Renal cortex interstitium (tissue), 15 donors: ENCODE measurements at places on chromosomes 11 and 22.
A peak's percentile ranks its signal among the peaks of the same experiment; 100 is the strongest.

GRCh38 chr11:94678236-94678635 is 89.9 kb upstream of the AMOTL1 start:
- DNase-seq, result no peak

GRCh38 chr11:77402218-77402556 is 71.7 kb downstream of the PAK1 start:
- no peak for DNase-seq

- no peak for DNase-seq
These were observed 10.9 kb downstream of the CHID1 start for GRCh38 chr11:899724-900123.

GRCh38 chr11:117582433-117582832 is 214.6 kb downstream of the DSCAML1 start:
- DNase-seq, result no peak

DNA sequence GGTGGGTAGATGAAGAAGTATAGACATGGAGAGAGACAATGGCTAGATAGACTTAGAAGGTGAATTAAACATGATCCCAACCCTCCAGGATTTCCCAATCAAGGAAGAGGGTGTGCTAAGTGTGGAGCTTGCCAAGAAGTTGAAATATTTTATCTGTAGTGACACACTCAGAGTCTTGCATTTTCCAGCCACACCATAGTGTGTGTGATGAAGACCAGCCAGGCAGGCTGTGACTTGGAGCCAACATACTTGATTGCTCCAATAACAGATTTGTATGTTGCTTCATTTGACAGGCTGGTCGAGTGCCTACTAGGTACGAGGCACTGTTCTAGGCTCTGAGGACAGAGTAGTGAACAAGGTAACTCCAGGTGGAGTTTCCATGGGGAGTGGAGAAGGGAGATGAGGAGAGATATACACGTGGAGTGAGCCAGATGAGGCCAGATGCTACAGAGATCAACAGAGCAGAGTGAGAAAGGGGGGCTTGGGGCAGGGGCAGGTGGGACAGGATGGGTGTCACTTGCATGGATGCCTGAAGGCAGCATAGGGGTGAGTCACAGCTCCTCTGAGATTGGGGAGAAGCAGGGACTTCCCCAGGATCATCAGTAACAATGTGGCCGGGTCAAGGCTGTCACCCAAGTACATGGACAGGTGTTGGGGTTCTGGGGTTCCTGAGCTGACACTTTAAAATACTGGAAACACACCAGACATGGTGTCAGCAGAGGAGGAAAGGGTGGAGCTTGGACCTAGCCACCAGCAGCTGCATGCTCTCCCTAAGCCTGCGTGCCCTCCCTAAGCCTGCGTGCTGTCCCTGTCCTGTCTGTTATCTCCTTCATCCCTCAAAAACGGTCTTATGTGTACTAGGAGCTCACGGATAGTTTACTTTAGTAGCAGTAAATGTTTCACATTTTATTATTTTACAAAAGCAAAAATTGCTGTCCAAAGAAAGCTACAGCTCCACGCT is 23.6 kb downstream of the PDGFB start:
- DNase-seq, result no peak

- DNase-seq, result no peak
These were observed 12.5 kb downstream of the MARK2 start for GRCh38 chr11:63851364-63851763.

- no peak for DNase-seq
These were observed 2.1 kb upstream of the AHNAK start for GRCh38 chr11:62548545-62549335.

- DNase-seq, result no peak
These were observed 223.0 kb downstream of the TBC1D22A start for GRCh38 chr22:46985507-46985882.

DNA sequence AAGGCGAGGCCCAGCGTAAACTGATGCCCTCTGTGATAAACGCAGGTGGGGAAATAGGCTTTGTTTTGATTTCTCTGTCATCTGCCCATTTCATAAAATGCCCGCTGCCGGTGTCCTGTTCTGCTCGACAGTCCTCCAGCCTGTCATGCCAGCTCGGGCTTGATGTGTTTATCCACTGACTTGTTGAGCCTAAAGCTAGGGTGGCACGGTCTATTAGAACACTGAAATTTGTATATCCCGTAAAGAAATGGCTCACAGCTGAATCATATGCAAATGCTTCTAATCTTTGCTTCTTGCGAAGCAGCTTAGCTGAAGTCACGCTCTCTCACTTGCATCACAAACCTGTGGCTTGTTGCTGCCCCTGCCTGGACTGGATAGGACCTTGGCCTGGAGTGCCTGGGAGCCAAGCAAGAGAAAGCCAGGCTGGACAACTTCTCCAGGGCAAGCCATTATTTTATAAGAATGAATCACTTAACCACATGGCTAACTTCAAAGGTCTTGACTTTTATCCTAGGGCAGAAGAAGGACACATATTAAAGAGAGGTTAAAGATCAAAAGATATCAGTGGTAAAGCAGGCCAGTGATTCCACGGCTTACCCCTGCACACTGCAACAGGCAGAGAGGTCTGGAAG is 33.1 kb downstream of the EHF start:
- no peak for DNase-seq

GRCh38 chr22:40965936-40966725 is 15.0 kb downstream of the RBX1 start:
- DNase-seq, result no peak

DNA sequence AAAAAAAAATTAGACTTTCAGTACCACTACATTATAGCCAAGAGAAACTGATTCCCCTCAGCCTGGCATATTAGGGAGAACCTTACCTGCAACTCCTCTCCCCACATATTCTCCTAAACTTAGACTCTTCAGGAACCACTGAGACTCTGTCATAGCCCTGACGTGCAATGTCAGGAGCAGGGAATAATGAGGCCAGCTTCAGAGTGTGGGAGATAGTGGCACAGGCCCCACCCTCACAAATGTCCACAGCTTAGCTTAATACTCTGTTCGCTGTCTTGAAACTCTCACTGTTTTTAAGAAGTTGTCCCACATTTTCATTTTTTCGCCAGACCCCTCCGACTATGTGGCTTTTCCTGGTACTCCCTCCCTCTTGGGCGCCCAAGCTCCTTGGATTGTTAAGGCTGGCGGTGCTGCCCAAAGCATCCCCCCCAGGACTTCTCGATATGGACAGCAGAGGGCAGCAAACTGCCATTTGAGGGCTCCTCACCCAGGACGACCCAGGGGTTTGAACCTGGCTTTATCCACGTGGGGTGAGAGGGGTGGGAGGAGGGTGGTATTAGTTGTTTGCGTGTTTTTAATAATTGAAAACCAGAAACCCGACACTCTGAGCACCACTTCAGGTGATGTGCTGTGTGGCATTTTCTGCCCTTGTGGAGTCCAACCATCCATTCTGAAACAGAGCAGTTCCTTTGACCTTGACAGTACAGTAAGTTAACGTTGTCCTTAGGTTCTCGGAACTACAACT is 45.2 kb upstream of the RASSF10 start:
- DNase-seq, result peak; percentile 68
